T-helper 1 cell (primary cell): ENCODE measurements at places on chromosomes 11 and 22.

GRCh38 chr11:22389526-22390282 lies 51.5 kb downstream of the SLC17A6 start:
- DNase-seq = no peak

DNA sequence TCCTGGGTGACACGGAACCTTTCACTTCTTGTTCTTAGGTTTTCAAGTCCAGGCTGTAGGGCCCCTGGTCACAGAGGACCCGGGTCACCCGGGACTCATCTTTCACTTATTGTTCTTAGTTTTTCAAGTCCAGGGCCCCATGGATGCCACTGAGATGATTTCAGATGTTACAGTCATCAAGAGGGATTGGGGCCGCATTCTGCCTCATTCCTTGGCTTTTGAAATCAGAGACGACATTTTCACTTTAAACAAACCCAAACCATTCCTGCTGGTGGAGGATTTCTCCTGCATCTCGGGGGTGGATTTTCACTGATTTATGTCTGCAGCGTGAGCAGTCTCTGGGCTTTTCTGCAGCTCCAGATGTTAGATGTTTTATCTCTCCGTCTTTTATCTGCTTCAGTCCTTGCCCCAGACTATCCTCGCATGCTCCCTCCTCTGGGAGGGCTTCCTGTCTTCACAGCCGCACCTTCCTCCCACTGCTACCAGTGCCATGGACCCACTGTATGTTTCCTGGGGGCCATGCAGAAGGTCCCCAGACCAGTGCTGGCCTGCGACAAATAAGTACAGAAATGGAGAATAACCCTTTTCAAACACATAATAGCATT lies 27.4 kb downstream of the FBLN1 start:
- no peak for DNase-seq

DNA sequence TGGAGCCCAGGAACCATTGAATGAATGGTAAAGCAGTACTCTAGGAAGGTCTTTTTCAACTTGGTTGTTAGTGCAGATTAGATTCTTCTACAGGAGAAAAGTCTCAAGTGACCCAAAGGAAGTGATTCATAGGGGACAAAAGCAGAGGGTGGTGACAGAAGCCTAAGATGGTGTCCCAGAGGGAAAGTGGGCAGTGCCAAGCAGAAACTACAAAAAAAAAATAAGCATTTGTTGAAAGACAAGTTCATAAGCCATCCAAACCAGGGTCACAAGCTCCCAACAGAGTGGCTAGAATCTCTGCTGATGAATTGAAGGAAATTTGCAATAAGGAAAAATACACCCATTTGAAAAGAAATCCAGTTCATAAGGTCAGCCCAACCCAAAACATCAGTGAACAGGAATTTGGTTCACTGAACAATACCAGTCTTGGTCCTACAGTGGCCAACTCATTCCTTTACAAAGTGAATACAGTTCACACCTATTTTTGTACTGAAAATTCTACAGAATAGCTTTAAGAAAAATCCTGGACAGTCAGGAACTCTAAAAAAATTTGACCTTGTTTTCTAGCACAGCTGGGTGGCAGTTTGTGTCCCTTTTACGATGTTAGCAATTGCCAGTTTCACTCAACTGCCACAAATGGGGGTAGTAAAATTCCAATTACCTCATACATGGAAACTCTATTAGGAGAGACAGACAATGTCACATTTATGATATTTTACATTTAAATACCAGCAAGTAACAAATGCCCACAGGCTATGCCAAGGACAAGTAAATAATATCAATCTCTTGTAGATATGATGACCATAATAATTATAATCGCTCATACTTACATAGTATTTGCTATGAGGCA lies 21.6 kb upstream of the NUP160 start:
- DNase-seq = no peak

DNA sequence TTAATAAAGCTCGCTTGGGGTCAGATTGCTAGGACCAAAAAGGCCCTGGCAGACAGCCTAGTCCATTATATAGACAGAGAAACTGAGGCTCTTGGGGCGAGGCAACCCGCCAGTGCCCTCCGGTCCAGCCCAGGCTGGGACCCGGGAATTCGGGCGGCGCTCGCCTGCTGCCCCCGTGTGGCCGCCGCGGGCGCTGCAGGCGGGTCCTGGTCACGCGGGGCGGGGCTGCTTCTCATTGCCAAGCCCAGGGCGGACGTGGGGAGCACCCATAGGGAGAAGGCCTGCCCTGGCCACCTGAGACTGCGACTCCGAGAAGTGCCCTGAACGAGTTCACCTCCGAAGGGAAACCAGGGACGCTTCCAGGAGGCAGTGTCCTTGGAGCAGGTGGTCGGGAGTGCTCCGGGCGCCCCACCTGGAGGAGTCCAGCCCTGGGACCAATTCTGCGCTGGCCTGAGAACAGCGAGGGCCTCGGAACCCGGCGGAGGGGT lies 36.0 kb upstream of the CSNK1E start:
- peak; percentile 54 for DNase-seq
